Fibroblast of skin of left quadriceps (primary cell): ENCODE measurements at places on chromosomes 7 and 10.

DNA sequence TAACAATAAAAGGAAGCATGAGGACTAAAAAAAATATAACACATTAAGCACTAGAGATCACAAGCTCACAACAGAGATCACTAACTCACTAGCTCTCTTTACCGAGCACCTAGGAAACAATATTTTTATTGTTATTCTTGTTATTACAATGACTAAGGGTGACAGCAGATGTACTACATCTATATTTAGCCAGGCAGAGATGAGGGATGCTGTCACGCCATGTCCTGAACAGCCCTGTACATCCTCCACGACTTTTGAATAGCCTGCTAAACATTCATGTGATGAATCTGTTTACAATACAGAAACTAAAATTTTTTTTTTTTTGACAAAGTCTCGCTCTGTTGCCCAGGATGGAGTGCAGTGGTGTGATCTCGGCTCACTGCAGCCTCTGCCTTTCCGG lies 22.7 kb downstream of the FAM133B start:
- DNase-seq = no peak

- no peak for DNase-seq
These were observed 37.3 kb upstream of the LAMB4 start for GRCh38 chr7:108167460-108167859.

GRCh38 chr7:157235357-157236333 lies 96.9 kb downstream of the UBE3C start:
- no peak for DNase-seq

DNA sequence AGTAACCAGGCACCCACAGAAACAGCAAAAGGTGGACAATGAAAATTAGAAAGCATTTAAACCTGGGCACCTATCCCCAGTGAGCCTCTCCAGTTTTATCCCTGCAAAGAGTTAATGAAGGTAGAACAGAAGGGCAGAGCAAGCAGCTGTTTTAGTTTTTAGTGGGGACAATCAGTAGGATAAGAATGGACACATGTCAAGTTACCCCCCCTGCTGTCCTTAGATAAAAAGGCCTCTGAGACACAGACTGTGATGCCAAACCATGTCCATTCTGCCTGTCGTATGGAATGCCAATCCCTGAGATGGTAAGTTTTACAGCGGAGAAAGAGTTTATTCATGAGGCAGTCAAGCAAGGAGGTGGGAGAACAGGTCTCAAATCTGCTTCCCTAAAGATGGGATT lies 162.6 kb upstream of the AGR3 start:
- no peak for DNase-seq

DNA sequence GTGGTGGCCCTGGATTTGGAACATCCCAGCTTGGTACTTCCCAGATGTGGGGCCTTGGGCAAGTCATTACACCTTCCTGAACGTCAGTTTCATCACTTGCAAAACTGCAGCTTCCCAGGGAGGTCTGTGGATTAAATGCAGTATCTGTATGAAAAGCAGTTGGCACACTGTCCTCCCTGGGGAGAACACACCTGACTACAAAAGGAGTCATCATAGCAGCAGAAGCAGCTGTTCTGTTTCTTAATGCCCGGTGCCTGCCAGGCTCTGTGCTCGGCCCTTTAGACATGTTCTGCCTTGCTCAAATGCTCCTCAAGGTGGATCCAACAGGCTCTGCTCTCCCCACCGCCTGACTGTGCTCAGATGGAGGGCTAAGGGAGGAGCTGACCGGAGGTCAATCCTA lies 31.0 kb downstream of the CDCA7L start:
- DNase-seq = no peak

DNA sequence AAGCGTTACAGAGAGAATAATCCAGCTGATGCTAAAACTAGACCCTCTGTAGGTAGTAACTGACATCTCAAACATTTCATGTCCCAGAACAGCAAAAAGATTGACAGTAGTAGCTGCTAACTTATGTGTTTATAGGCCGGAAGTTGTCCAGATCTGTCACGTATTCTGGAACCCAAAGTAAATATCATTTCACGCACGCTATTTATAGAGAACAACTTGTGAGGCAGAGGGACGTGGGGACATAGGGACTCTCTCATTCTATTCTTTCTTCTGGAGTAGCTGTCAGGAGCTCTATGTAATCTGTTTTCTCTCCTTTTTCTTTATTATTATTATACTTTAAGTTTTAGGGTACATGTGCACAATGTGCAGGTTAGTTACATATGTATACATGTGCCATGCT lies 22.3 kb downstream of the AGK start:
- DNase-seq = no peak

GRCh38 chr10:125559210-125559609 lies 123.8 kb downstream of the TEX36 start:
- DNase-seq = no peak

DNA sequence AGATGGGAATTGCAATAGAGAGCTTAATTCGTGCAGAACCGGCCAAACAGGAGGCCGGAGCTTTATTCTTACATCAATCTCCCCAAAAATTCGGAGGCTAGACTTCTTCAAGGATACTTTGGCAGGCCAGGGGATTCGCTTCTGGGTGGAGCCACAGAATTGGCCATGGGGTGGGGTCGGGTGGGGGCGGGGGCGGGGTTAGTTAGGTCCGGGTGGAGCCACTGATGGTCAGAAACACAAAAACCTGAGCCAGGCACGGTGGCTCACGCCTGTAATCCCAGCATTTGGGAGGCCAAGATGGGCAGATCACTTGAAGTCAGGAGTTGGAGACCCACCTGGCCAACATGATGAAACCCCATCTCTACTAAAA lies 87.5 kb downstream of the SEPTIN14 start:
- no peak for DNase-seq
